Activated CD4-positive, alpha-beta T cell treated with anti-CD3 and anti-CD28 coated beads, Interleukin-2, amount 50 U/mL, for 16 hours (primary cell): ENCODE measurements at places on chromosomes 2 and 18.

DNA sequence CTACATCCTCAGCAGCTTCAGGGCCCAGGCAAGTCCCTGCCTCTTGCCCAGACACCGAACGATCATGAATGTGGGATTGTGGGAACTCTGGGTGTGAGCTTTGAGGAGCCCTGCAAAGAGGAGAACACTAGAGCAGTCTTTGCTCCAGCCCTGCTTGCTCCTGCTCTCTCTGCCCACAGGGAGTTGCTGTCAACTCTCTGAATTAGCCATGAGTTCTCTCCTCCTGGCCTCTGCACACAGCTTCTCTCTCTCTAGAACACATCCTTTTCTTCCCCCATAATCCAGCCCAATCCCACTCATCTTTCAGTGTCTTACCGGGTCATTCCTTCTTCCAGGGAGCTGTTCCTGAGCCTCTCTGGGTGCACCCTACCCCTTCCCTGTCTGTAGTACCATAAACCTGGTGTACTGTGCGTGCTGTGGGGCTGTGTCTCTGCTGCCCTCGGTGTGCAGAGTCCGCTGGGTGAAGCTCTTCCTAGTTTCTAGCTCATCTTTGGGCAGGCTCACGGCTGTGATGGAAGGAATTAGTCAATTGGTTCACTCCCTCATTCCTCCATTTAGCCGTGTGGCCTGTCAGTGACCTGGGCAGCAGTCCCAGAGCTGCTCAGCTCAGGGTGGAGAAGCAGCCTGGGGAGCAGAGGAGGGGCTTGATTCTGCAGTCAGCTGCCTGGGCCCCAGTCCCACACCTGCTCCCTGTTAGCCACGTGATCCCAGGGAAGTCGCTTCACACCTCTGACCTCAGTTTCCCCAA lies 132.9 kb upstream of the HDAC4 start:
- no peak for DNase-seq

DNA sequence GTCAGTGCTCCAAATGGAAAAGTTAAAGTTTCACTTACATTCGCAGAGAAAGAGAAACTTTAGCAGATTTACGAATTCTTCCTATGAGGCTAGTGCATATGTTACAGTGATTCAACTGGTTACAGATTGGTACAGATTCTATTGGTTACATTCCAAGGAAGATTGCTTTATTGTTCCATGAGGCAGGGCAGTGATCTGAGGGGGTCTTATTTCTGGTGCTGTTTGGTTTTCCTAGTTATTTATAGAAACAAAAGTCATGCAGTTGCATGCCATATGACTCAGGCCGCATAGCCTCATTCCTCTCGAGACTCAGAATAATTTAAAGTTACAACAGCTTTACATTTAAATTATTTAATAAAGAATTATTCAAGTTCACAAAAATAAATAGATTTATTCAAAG lies 385.4 kb upstream of the SYT4 start:
- DNase-seq = no peak

DNA sequence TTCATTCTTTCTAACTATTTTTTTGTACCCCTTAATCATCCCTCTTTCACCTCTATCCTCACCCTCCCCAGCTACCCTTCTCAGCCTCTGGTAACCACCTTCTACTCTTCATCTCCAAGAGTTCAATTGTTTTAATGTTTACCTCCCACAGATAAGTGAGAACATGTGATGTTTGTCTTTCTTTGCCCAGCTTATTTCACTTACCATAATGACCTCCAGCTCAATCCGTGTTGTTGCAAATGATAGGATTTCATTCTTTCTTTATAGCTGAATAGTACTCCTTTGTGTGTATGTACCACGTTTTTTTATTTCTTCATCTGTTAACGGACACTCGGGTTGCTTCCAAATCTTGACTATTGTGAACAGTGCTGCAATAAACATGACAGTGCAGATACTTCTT lies 22.1 kb upstream of the TMEM37 start:
- no peak for DNase-seq

GRCh38 chr2:121405233-121405632 lies 120.2 kb upstream of the TFCP2L1 start:
- DNase-seq = no peak
